ENCODE measurements at places on chromosomes 5 and 9.

- no peak for DNase-seq
These were observed 8.1 kb downstream of the MTMR12 start for GRCh38 chr5:32304622-32305021.

- DNase-seq: no peak
These were observed 171.1 kb downstream of the DOCK2 start for GRCh38 chr5:169808118-169808581.

DNA sequence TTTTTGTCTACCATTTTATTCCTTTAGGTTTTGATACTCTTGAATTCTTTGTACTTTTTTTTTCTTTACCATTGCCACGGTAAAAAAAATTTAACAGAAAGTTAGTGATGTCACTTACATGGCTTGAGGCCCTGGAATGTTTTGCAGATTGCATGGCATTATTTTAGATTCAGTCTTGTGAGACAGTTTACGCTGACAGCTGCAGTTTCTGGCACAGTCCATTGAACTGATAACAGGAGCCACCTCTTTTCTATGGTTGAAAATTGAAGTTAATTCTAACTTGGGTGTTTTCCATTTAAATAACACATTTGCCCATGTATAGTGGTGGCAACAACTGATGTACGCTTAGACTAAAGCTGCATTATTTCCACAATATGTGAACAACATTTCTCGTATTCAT, 1028.5 kb downstream of the CDH18 start:
- DNase-seq: peak; percentile 94

- no peak for DNase-seq
These were observed 238.9 kb upstream of the NR4A3 start for GRCh38 chr9:99582814-99583213.

DNA sequence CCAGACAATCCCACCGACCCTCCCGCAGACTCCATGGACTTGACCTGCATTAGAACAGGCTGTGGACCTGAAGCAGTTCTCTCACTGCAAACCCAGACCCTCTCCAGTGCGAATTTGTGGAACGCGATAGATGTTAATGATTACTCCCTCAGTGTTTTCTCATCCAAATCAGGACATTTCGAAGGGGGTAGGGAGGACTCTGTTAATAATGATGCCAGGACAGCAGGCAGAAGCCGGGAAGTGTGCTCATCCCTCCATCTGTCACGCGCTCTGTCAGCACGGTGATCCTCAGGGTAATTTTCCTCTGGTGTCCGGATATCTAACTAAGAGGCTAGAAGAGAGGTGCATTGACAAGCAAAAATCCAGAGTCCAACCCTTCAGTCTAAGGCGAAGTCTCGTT, 18.8 kb downstream of the RAPGEF1 start:
- DNase-seq: peak; percentile 72

DNA sequence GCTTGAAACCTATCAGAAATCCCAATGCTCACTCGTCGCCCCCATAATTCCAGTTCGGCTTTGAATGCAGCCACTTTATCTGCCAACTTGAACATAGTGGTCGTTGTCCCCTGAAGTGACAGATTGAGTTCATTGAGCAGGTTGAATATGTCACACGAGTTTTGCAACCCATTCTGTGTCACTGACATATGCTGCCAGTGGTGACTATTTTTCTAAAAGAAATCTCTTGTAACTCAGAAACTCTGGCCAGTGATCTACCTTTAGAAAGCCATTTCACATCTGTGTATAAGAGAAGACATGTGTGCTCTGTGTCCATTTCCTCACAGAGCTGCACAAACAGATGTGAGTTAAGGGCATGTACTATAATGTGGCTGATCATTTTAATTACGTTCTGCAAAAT, 47.0 kb upstream of the LARP1 start:
- no peak for DNase-seq

- DNase-seq: no peak
These were observed 5.5 kb upstream of the STOML2 start for GRCh38 chr9:35108461-35108860.

Data from NCI-H1694 (cell line).